ENCODE measurements at places on chromosomes 7 and 10. TPM values are rescaled to one million over a fixed set of nuclear protein-coding genes. Genes with fewer than 3 reads are reported as not detected.

- peak; percentile 80 for DNase-seq
Measured at GRCh38 chr7:22854158-22855048, 31.8 kb upstream of the TOMM7 start.

GRCh38 chr7:12623885-12624498 is 53.5 kb downstream of the SCIN start:
- no peak for DNase-seq

- no peak for DNase-seq
Measured at GRCh38 chr10:110793886-110794285, 77.8 kb upstream of the PDCD4 start.

DNA sequence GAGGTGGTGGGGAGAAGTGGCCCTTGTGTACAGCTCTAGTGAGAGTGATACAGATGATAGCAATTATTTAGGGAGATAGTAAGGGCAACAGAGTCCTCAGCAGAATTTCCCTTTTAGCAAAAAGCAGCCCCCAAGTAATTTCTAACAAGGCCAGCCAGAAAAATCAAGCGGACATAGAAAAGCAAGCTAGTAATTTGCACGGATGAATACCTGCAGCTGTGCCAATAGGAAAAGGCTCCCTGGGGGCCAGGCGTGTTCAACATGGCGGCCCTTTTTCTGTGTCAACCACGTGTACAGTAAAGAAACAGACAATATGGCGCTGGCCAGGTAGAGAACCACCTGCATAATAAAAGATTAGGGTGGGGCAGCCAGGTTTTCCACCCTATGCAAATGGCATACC is 7.4 kb downstream of the MCM10 start:
- DNase-seq = no peak

CFTR gene
- not detected for total RNA-seq

Data from hematopoietic multipotent progenitor cell (in vitro differentiated cells).